ENCODE measurements at places on chromosomes 3 and 15. TPM values are rescaled to one million over a fixed set of nuclear protein-coding genes. Genes with fewer than 3 reads are reported as not detected.

MUC20 gene
- 50.5 TPM for polyA plus RNA-seq

DNA sequence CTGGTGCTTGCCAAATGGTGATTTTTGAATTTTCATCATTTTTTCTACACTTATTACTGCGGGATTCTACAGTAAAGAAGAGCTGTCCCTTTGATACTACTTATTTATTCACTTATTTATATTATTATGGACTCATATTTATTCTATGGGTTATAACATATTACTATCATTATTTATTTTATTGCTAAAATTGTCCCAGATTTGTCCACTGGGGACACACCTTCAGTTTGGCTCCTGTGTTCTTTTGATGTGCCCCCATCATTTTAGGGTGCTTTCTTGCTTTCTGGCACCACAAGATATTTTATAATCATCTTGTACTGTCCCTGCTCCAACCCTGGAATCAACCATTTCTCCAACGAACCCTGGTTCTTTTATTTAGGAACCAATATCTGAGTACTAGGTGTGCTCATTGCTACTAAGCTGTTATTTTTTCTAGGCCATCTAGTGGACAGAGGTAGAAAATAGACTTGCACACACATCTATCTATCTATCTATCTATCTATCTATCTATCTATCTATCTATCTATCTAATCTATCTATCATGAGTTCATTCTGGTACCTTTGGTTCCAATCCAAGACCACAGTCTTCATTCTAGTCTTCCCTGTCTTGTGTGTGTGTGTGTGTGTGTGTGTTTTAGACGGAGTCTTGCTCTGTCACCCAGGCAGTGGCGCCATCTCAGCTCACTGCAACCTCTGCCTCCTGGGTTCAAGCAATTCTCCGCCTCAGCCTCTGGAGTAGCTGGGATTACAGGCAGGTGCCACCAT is 16.0 kb downstream of the SLC22A14 start:
- DNase-seq, result no peak

- no peak for DNase-seq
Observed at GRCh38 chr15:81182031-81182755, 14.5 kb upstream of the IL16 start.

- no peak for DNase-seq
Observed at GRCh38 chr3:19030522-19030839, 117.8 kb upstream of the KCNH8 start.

EFHB gene
- polyA plus RNA-seq, result 5.8 TPM

DNA sequence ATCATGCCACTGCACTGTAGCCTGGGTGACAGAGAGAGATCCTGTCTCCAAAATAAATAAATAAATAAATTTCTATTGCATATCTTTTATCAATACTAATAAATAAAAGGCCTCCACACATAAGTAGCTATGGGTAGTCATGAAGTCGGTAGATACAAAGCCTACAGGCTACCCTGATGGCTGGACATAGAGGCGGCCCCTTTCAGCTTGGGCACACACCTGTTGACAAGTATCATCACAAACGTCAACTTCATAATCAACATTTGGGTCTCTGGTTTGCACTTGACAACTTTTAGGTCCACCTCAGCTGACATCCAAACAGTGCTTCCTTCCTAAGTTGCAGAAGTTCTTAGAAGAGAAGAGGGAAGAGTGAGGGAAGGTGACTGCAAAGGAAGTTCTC is 53.4 kb downstream of the ITGA11 start:
- no peak for DNase-seq

RAB6B gene
- 17.0 TPM for polyA plus RNA-seq

GRCh38 chr15:98954411-98954810 is 53.2 kb downstream of the PGPEP1L start:
- DNase-seq, result no peak

- no peak for DNase-seq
Observed at GRCh38 chr15:89999676-90000185, 1.4 kb upstream of the ZNF710 start.

GRCh38 chr15:63526401-63526800 is 22.0 kb downstream of the USP3 start:
- no peak for DNase-seq

- DNase-seq, result no peak
Observed at GRCh38 chr3:100226712-100227429, 33.9 kb upstream of the TBC1D23 start.

SIAH2 gene
- polyA plus RNA-seq, result 16.7 TPM

GRCh38 chr3:48634661-48635221 is 520 bp downstream of the SLC26A6 start:
- DNase-seq, result no peak

DNA sequence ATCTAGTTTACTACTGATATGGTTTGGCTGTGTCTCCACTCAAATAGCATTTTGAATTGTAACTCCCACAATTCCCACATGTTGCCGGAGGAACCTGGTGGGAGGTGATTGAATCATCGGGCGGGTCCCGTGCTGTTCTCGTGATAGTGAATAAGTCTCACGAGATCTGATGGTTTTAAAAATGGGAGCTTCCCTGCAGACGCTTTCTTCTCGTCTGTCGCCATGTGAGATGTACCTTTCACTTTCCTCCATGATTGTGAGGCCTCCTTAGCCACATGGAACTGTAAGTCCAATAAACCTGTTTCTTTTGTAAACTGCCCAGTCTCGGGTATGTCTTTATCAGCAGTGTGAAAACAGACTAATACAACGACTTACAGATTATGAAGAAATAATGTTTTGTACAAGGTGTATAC is 35.6 kb upstream of the PYDC2 start:
- no peak for DNase-seq
